ENCODE measurements at places on chromosomes 2 and 18.

GRCh38 chr2:70009762-70010575 is 48.5 kb upstream of the ASPRV1 start:
- DNase-seq, result no peak

GRCh38 chr2:179297927-179298326 is 33.3 kb upstream of the SESTD1 start:
- no peak for DNase-seq

- DNase-seq, result no peak
Observed at GRCh38 chr2:75088791-75089190, 110.5 kb downstream of the TACR1 start.

DNA sequence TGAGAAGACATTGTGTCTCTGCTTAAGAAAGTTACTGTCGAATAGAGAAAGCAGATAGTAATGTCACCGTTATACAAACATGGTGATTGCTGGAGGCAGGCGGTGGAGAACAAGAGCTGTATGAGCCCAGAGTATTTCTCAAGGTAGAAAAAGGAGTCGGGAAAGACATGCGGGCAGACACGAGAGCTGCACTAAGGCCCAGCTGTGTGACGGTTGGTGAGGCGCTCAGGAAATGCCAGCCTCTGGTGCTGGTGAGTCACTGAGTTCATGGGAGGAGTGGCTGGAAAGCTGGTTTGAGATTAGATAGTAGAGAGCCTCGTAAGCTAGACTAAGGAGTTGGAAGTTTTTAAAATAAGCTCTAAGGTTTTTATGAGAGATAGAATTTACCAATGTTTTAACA is 390.9 kb upstream of the TRIB2 start:
- DNase-seq, result no peak

- no peak for DNase-seq
Observed at GRCh38 chr2:105888625-105889024, 143.9 kb downstream of the NCK2 start.

- DNase-seq, result no peak
Observed at GRCh38 chr2:46116553-46116991, 180.6 kb upstream of the EPAS1 start.

- no peak for DNase-seq
Observed at GRCh38 chr18:69978732-69979715, 31.4 kb upstream of the CD226 start.

DNA sequence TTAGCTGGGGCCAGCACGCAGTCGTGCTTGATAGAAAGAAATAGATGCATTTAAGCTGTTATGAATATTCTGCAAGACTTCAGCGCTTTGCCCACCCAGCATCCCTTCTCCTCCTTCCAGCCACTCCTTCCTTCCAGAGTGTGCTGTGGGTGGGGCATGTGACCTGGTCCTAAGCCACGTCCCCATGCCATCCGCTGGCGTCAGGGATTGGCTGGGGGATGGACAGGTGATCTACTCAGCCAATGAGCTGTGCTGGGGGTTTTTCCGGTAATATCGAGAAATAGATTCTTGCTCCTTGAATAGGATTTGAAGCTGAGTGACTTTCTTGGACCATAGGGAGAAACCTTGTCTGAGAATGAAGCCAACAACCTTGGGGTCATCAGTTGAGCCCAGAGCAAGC is 4.8 kb upstream of the ZAP70 start:
- no peak for DNase-seq

GRCh38 chr2:231523451-231524285 is 6.6 kb downstream of the NMUR1 start:
- no peak for DNase-seq

GRCh38 chr2:25617948-25618646 is 55.3 kb downstream of the DTNB start:
- DNase-seq, result no peak

Data from cortex of kidney (tissue), 1 donor.